ENCODE measurements at places on chromosomes 3 and 15. TPM values are rescaled to one million over a fixed set of nuclear protein-coding genes. Genes with fewer than 3 reads are reported as not detected.

DNA sequence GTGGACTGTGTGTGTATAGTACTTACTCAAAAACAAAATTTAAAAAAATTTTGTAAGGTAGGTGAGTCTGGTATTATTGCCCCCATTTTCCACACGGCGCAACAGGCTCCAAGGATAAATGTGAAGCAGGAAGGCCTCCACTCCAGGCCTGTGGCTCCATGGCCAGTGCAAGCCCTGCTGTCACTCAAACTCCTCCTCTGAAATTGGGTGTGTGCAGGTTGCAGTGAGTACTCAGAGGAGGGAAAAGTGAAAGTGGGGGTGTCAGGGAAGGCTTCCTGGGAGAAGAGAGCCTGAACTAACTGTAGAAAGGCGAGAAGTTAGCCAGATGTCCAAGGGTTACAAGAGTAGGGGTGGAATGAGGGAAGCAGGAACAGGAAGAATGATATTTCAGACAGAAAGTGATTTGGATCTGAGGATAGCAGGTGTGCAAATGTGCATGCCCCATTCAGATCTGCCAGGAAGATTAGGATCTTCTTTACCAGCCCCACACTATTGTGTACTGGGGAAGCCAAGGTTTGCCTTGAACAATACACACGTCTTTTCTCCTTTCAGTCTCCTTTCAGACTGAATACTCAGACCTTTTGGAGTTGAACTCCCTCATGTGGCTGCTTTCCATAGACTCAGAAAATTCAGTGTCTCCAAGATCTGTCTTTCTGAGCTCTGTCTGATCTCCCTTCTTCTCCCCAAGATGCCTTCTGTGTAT, 48.7 kb upstream of the RYK start:
- no peaks in the 10 kb centered on the region for H3K36me3 ChIP-seq
- no peak for DNase-seq
- peaks cover 7% of the 10 kb centered on the region for H3K27me3 ChIP-seq
- no peaks in the 10 kb centered on the region for H3K4me1 ChIP-seq
- no peak overlapping the region for H3K4me3 ChIP-seq
- H3K27ac ChIP-seq, result no peak overlapping the region

GRCh38 chr15:88658972-88659931, 20.4 kb downstream of the ISG20 start:
- H3K27ac ChIP-seq, result peak overlapping the region; percentile 53
- peaks cover 12% of the 10 kb centered on the region for H3K36me3 ChIP-seq

- peaks cover 30% of the 10 kb centered on the region for H3K36me3 ChIP-seq
- no peak overlapping the region for H3K4me3 ChIP-seq
- H3K27me3 ChIP-seq, result no peaks in the 10 kb centered on the region
- H3K27ac ChIP-seq, result no peak overlapping the region
- DNase-seq, result no peak
Observed at GRCh38 chr15:58669108-58669507, 80.4 kb downstream of the ADAM10 start.

GRCh38 chr15:65558336-65558735, 28.1 kb downstream of the HACD3 start:
- no peaks in the 10 kb centered on the region for H3K4me1 ChIP-seq
- no peak for DNase-seq
- H3K27me3 ChIP-seq, result no peaks in the 10 kb centered on the region
- no peak overlapping the region for H3K4me3 ChIP-seq
- H3K36me3 ChIP-seq, result peaks cover 79% of the 10 kb centered on the region

DNA sequence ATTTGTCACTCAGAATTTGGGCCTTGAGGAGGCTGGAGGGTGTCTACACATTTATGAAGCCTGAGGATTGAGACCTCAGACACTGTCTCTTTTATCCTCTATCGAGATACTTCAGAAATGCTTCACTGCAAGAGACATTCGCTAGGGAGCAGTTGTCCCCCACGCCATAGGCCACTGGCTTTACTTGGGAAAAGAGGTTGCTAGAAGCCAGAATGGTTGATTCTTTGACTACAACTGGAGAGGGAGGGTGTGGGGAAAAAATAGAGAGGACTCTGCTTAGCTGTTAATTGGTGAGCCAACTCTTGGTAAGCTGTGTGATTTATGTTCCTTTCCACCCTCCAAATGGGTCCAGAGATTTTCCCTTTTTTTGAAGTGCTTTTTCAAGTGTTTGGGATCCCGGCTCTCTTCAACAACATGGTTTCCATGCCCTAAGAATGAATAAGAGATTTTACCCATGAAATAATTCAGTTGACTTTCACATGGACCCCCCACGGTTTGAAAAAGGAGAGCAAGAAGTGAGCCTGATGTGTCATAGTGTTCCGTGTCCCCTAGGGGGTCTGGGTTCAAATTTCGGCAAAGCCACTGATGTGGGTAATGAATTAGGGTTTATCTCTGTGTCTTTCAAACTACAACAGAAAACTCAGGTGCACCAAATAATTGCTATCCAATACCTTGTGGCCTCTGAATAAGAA, 2.7 kb downstream of the BOC start:
- H3K27ac ChIP-seq, result no peak overlapping the region
- H3K36me3 ChIP-seq, result no peaks in the 10 kb centered on the region
- peaks cover 17% of the 10 kb centered on the region for H3K4me1 ChIP-seq
- DNase-seq, result no peak
- no peak overlapping the region for H3K4me3 ChIP-seq

DNA sequence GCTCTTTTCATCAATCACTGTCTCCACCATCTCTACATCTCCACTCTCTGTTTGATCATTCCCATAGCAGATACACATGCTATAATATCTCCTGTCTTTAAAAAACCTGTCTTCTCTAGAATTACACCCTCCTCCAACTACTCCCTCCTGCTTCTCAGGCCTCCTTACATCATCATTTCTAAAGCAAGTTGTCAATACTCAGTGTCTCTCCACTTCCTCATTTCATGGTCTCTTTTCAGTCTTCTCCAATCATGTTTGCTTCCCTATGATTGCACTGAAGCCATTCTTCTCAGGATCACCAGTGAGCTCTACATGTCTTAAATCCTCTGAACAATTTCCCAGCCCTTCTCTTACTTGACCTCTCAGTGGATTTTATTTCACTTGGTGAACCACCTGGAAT, 87.0 kb upstream of the ZNF280D start:
- H3K27me3 ChIP-seq, result no peaks in the 10 kb centered on the region
- H3K4me3 ChIP-seq, result no peak overlapping the region
- H3K4me1 ChIP-seq, result peaks cover 4% of the 10 kb centered on the region
- DNase-seq, result no peak
- H3K27ac ChIP-seq, result no peak overlapping the region

DNA sequence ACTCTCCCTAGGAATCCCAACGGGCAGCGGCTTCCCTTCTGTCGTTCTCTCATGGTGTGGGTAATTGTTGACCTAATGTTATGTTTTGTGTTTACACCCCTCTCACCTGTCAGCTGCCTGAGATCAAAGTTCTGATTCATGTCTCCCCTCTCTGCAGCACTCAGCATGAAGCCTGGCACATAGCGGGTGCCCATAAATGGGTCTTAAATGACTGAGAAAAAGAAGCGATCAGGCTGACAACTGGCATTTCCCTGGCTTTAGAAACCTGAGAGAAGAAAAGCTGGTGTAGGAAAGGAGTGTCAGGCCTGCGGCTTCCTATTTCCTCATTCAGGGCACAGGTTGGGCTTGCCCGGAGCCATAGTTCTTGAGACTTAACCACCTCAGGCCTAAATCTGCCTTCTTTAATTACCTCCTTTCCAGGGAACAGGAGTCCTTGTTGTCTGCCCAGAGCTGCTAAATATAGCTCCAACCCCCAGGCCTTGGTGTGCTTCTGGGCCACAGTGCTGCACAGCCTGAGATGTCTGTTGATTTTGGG, 31.8 kb downstream of the LPP start:
- H3K27me3 ChIP-seq, result no peaks in the 10 kb centered on the region
- H3K4me1 ChIP-seq, result peaks cover 35% of the 10 kb centered on the region
- H3K4me3 ChIP-seq, result peak overlapping the region; percentile 20
- H3K36me3 ChIP-seq, result peaks cover 14% of the 10 kb centered on the region
- H3K27ac ChIP-seq, result peak overlapping the region; percentile 80

DNA sequence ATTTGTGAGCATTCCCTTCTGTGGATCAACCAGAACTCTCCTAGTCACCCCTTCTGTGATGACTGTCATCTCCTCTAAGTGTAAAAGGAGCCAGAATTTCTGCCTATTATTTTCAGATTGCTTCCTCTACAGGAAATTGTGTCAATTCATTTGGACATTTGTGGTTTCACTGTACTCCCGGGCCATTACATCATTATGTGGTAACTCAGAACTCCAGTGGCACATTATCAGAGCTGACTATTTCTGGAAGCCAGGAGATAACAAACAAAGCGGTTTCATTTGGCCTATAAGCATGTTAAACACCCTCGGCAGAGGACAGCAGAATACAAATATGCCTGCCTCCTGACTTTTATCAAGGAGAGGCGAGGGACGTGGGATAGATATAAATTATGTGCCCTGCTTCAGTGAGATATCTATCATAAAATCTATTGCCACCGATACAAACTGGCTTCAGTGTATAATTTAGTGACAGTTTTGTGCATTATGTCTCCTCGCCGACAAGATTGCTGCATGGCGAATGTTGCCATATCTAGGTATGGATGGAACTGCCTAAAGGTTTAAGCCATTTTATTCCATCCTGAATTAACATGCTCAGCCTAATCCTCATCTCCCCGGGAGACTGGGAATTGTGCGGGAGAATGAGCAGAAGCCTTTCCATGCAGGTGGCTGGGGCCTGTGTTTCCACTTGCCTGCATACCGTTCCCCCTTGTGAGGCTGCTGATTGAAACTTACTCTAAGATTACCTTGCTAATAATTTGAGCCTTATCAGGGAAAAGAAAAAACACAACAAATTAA, 193.4 kb upstream of the SEMA6D start:
- no peaks in the 10 kb centered on the region for H3K27me3 ChIP-seq
- no peaks in the 10 kb centered on the region for H3K36me3 ChIP-seq
- no peak for DNase-seq
- no peak overlapping the region for H3K27ac ChIP-seq
- H3K4me1 ChIP-seq, result no peaks in the 10 kb centered on the region
- H3K4me3 ChIP-seq, result no peak overlapping the region

GRCh38 chr15:59434481-59434880, 3.5 kb upstream of the FAM81A start:
- no peak for DNase-seq
- H3K4me3 ChIP-seq, result no peak overlapping the region
- peak overlapping the region; percentile 8 for H3K27ac ChIP-seq

DNA sequence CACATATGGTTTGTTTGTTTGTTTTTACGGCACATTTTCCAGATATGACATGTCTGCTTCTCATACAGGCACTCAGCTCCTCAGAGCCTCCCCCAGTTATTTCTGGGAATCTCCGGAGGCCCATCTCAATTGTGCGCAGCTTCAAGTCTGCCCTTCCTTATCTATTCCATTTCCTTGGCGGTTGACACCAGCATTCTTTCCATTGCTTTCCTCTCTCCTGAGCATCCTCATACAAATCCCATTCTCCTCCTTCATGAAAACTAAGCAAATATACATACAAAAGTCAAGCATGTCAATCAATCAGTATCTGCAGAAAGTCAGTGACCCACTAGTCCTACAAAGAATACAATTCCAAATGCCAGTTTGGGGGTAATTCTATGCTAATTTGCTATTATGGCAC, 166.7 kb downstream of the SQOR start:
- H3K36me3 ChIP-seq, result no peaks in the 10 kb centered on the region
- H3K4me1 ChIP-seq, result no peaks in the 10 kb centered on the region
- H3K27me3 ChIP-seq, result peaks cover 6% of the 10 kb centered on the region

DNA sequence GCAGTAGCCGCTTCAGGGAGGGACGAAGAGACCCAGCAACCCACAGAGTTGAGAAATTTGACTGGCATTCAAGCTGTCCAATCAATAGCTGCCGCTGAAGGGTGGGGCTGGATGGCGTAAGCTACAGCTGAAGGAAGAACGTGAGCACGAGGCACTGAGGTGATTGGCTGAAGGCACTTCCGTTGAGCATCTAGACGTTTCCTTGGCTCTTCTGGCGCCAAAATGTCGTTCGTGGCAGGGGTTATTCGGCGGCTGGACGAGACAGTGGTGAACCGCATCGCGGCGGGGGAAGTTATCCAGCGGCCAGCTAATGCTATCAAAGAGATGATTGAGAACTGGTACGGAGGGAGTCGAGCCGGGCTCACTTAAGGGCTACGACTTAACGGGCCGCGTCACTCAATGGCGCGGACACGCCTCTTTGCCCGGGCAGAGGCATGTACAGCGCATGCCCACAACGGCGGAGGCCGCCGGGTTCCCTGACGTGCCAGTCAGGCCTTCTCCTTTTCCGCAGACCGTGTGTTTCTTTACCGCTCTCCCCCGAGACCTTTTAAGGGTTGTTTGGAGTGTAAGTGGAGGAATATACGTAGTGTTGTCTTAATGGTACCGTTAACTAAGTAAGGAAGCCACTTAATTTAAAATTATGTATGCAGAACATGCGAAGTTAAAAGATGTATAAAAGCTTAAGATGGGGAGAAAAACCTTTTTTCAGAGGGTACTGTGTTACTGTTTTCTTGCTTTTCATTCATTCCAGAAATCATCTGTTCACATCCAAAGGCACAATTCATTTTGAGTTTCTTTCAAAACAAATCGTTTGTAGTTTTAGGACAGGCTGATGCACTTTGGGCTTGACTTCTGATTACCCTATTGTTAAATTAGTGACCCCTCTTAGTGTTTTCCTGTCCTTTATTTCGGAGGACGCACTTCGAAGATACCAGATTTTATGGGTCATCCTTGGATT, at the start of gene MLH1:
Gene MLH1, plus strand, starts transcription at position 193 of the 958 bp plus-strand sequence. Its CDS starts 30 bp downstream, at position 223.
- peak; percentile 90 for DNase-seq
- H3K27ac ChIP-seq, result no peak within 1 kb of the TSS
- H3K36me3 ChIP-seq, result peaks cover 47% of the 10 kb centered on the region
- no peaks in the 10 kb centered on the region for H3K27me3 ChIP-seq

DNA sequence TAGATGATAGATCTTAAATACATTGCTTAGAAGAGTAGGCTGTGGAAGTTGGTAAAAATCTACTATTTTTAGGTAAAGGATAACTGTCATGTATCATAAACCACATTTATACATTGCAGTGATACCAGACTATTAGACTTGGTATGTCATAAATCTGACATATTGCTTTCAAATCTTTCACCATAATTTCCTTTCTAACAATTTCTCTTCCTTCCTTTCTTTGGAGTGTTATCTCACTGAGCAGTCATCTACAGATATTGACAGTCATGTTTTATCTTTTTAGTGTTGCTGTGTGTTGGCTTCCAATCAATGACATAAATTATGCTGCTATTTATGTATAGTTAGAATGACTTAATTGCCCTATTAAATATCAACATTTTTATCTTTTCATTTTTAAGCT, 588.7 kb downstream of the TUSC7 start:
- H3K27me3 ChIP-seq, result no peaks in the 10 kb centered on the region
- H3K4me3 ChIP-seq, result no peak overlapping the region
- no peaks in the 10 kb centered on the region for H3K4me1 ChIP-seq
- no peaks in the 10 kb centered on the region for H3K36me3 ChIP-seq

- H3K36me3 ChIP-seq, result no peaks in the 10 kb centered on the region
- no peaks in the 10 kb centered on the region for H3K4me1 ChIP-seq
- no peak overlapping the region for H3K27ac ChIP-seq
- DNase-seq, result no peak
Observed at GRCh38 chr15:33608714-33609113, 297.9 kb downstream of the RYR3 start.

The TPRG1 gene
- total RNA-seq, result not detected

The EXD1 gene
- total RNA-seq, result not detected

The GRM7 gene
- total RNA-seq, result not detected

The SLC9A9 gene
- total RNA-seq, result 9.4 TPM

The ST3GAL6 gene
- not detected for total RNA-seq

The GOLGA6A gene
- total RNA-seq, result not detected

The DET1 gene
- 7.1 TPM for total RNA-seq

The GPR171 gene
- 0.35 TPM for total RNA-seq

The FAM131A gene
- total RNA-seq, result 4.5 TPM

The TRH gene
- total RNA-seq, result not detected
